ENCODE measurements at places on chromosomes 3 and 15.

GRCh38 chr3:152713989-152714388 is 120.9 kb upstream of the P2RY1 start:
- DNase-seq = no peak

- DNase-seq = peak; percentile 11
Observed at GRCh38 chr15:81160312-81161159, 26.5 kb downstream of the CFAP161 start.

DNA sequence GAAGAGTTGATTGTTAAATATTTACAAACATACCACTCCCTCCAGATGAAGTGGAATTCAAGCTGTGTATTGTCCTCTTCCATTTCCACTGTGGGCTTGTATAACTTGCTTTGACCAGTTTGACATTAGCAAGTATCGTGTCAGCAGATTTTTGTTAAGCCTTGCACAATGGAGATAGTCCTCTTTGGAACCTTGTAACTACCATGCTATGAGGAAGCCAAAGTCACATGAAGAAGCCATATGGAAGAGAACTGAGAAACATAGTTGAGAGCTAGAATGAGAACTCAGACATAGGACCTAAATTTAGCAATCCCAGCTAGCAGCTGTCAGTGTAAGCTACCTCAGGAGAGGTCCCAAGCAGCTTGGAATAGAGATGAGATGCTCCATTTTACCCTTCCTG is 889.2 kb downstream of the PDCD6IP start:
- DNase-seq = no peak

GRCh38 chr3:162704238-162704637 is 1207.6 kb downstream of the OTOL1 start:
- DNase-seq = no peak

DNA sequence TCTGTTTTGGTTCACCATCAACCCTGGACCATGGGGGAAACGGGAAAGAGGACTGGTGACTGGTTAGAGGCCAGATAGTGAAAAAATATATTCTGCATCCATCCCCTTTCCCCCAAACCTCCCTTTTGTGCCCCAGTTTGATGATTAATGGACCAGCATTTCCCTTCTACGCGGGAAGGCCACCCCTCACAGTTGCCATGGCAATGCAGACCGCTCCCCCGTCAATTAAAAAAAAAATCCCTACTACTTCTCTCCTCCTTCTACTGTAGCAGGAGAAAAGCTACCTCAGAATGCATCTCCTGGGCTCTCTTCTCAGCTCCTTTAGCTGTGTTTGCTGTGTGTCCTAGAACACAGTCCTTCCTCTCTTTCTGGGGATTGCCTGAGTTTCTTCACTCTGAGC is 4.0 kb downstream of the BAHD1 start:
- DNase-seq = no peak

DNA sequence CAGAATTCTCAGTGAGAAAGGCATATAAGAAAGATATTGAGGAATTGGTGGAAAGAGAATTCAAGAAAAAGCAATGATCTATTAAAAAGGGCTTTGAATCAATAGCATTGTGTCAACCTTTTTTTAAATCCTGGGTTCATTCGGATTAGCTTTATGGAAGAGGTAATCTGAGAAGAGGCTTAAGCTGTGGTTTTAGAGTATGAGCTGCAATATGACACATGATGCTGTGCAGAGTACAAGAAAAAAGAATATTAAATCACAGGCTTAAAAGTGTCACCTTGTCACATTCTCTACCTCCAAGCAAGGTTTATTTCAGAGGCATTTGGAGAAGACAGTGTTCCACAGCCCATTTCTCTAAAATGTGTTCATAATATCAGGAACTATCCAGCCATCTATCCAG is 128.9 kb downstream of the RTP4 start:
- DNase-seq = no peak

- no peak for DNase-seq
Observed at GRCh38 chr3:107221856-107222255, 155.4 kb upstream of the CCDC54 start.

DNA sequence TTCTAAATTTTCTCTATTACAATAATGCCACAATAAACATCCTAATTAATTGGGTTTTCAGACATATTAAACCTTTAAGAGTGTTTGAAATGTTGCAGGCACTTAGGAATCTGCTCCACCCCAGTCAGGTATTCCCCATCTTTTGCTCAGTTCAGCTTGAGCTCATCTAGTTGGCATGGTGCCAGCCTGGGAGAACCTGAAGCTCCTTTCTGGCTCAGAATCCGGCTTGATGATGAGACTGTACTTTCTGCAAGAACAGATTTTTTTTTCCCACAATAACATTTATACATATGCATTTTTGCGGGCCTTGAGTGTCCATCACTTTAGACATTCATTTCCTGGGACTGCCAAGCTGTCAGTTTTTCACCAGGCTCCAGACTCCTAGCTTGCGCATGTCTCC is 7.7 kb upstream of the OXSR1 start:
- no peak for DNase-seq

GRCh38 chr3:155941354-155941753 is 70.9 kb downstream of the GMPS start:
- no peak for DNase-seq

DNA sequence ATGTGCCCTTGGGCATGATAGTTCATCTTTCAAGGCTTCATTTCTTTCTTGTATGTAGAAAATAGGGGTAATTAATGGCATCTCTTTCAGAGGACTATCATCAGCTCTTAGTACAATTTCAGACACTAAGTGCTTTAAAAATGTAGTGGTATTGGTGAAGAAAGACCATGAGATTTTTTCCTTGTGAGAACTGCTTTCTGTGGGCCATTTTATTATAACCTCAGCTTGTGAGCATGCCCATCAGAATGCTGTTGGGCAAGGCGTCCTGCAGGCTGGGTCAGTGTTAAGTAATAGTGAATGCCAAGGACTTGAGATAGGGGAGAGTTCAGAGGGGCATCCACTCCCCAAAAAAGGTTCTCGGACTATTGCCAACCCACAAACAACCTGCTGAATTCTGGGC is 187.9 kb downstream of the GHSR start:
- no peak for DNase-seq

DNA sequence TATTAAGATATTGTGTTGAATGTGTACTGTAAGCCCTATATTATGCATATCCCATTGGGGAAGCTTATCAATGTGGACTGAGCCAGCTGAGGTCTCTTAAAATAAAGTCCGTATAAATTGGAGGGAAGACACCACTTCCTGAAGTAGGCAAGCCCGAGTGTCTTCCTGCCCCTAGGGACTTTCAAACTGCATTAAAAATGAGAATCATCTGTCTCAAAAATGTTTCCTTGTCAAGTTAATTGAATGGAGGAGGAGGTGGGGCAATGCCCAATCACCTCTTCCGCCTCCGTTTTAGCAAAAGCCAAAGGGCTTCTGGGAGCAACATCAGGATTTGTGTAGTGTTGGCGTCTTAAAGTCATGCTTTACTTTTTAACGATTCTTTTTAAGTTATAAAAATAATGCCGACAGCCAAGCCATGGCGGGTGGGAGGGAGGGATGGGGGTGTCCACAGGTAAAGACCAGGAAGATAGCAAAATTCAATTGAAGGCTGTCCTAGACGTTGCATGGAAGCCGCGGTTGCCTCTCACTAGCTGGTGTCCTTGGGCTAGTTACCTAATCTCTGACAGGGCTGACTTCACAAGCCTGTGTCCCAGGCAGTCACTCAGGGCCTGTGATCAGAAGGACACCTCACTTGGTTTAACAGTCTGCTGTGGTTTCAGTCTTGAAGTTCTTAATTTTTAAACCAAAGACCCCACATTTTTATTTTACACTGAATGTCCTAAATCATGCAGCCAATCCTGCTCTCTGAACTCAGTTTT is 524.9 kb upstream of the PROK2 start:
- DNase-seq = no peak

DNA sequence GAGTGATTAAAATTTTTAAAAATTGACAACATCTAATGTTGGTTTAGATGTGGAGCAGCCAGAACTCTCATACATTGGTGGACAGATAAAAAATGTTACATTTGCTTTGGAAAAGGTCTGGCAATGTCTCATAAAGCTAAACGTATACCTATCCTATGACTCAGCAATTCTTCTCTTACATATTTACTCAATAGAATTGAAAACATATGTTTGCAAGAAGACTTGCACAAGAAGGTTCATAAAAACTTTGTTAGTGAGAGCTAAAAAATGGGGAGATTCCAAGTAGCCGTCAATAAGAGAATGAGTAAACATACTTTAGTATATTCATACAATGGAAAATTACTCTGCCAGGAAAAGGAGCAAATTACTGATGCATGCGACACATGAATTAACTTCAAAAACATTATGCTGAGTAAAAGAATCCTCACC is 30.0 kb downstream of the MASP1 start:
- no peak for DNase-seq

- no peak for DNase-seq
Observed at GRCh38 chr3:154142608-154143007, 21.4 kb downstream of the ARHGEF26 start.

DNA sequence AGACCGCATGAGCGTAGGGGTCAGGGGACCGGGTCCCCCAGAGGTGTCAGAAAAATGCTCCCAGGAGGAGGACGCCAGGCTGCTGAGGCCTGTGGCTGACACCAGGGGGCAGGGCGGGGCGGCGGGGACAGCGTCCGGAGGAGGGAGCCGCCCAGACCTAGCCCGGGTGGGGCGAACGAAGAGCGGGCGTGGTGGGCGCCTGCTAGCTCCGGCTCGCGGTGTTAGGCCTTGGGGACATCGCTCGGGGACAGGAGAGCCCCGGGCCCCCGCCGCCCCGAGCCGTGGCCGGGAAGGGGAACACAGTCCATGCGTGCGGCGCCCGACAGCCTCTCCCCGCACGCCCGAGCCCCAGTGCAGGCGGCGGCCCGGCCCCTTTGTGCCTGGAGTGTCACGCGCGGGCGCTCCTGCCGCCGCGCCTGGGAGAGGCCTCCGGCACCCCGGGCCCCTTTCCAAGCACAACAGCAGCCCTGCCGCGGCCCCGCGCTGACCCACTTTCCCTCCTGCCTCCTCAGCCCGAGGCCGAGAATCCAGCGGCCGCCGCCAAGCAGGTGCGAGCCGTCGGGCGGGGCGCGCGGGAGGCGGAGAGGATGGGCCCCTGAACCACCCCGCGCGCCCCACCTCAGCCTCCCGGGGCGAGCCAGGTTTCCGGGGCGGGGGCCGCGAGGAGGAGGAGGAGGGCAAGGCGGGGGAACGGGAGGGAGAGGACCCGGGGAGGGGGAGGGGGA is 111.0 kb upstream of the KLF13 start:
- DNase-seq = peak; percentile 39

DNA sequence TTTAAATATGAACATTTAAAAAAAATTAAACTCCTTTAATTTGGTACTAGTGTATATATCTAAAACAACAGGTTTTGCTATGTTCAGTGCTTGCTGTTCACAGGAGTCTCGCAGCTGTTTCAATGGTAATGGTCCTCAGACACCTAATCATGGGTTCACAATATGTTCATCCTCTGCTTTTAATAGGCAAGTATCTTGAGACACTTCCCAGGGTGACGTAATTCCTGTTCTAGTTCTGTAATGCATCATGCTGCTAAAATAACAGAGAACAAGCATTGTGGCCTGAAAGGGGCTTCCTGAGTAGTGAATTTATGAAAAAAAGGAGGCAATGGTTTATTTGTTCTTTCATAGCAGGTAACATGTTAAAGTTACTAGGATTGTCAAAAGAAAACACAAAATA is 625.2 kb upstream of the GBE1 start:
- no peak for DNase-seq

DNA sequence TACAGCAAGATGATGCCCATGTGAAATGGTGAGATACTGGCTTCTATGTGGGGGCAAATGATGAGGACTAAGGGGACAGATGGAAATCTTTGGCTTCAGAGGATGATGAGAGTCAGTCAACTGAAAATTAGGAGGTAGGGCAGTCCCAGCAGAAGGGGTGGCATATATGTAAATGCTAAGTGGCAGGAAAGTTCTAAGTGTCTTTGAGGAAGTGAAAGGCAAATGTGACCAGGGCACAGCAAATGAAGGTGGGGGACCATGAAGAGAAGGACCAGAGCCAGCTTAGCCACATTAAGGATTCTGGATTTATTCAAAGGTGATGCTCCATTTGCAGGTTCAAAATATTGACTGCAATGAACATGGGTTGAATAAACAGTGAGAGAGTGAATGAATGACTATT is 29.2 kb upstream of the LIMD1 start:
- DNase-seq = no peak

DNA sequence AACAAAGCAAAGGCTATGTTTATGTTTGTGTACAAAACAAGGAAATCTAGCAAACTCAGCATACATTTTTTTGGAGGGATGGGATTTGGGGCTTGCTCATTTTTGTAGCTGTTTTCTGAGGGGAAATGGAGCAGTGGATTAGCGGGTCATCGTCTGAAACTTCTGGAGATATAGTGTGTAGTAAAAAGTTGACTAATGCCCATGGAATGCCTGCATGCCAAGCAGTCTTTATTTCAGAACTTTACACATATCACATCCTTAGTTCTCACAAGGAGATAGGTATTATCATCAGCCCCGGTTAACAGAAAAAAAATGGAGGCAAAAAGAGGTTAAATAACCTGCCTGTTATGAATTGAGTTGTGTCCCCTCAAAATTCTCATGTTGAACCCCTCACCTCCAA is 47.1 kb downstream of the ATP13A4 start:
- DNase-seq = no peak

DNA sequence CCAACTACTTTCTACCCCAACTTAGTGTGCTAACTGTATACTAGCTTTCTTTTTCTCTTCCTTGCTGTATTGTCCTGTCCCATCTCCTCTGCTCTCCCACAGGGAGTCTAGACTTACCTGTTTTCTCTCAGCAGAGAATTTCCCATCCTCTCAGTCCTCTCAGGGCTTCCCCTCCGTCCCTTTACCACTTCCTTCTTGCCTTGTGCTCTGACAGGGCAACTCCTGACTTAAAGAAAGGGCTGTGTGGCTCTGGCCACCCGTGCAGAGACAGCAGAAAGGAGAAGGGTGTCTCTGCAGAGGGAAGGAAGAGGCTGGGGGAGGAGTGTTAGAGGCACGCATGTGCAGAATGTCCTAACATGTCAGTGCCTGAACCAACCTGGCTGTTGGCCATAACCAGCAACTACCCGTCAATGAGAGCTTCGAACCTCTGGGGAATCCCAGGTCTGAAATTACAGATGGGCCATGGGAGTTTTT is at the start of gene GCSAM:
GCSAM (minus strand) TSS at position 274 of the 474 bp plus-strand sequence; CDS start at position 146, 128 bp downstream.
- DNase-seq = no peak

DNA sequence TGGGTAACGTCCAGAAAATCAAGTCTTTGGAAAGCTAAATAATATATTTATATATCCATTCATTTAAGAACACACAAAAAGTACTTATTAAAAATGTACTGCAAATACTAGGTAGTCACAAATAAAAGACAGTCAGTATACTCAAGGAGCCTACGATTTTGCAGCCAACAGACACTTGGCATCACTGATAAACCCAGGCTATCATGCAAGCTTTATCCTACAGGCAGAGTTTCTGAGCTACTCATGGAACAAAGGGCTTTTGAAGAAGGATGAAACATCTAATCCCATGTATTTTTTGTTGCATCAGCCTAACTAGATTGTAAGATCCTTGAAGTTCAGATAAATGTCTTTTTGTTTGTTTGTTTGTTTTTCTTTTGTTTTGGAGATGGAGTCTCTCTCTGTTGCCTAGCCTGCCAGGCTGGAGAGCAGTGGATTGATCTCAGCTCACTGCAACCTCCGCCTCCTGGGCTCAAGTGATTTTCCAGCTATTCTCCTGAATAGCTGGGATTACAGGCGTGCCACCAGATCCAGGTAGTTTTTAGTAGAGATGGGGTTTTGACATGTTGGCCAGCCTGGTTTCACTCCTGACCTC is 319.4 kb upstream of the MDFIC2 start:
- no peak for DNase-seq

- DNase-seq = peak; percentile 40
Observed at GRCh38 chr3:113035387-113035982, 44.7 kb downstream of the GTPBP8 start.

- no peak for DNase-seq
Observed at GRCh38 chr15:99239545-99240198, 9.7 kb downstream of the TTC23 start.

- no peak for DNase-seq
Observed at GRCh38 chr15:69131362-69132220, 28.8 kb upstream of the GLCE start.
